ENCODE measurements at places on chromosomes 6 and 20.

DNA sequence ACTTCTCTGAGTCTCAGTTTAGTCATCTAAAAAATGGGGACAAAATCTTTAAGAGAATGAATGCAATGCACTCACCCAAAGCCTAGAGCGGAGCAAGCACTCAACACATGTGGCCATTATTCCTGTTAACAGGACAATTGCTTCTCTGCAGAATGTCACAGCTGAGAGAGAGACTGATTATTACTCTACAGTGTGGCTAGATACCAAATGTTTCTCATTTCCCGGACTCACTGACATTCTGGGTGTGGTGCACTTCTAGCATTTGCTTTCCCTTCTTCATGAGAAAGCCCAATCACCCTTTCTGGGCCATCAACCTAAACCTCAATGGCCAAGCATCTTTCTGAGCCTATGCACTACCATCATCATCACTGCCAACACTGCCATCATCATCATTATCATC, 273.9 kb downstream of the ZNF217 start:
- no peak for DNase-seq

GRCh38 chr20:36091561-36092397, 62.8 kb upstream of the EPB41L1 start:
- no peak for DNase-seq

GRCh38 chr20:34004790-34005457, 11.2 kb downstream of the RALY start:
- no peak for DNase-seq

DNA sequence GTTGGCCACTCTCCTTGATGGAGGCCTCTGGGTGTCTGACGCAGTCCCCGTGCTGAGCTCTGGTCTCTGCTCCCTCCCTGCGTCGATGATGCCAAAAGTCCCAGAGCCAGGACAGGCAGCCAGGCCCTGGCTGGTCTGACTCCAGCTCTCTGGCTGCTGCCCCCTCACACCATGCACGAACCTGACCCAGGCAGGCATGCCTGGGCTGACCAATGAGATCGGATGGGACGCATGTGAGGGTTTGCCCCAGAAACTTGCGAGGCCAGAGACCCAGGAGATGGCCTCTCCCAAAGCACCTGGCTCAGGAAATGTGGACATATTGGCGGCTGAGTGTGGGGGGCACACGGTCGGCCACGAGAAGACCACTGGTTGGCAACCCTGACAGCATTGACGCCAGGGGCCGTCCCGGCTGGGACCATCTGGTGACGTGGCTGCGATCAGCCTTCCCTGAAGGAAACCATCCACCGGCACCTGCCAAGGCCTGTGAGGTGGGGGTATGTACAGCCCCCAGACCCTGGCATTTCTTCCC, 51.2 kb upstream of the FRMD1 start:
- DNase-seq, result no peak

DNA sequence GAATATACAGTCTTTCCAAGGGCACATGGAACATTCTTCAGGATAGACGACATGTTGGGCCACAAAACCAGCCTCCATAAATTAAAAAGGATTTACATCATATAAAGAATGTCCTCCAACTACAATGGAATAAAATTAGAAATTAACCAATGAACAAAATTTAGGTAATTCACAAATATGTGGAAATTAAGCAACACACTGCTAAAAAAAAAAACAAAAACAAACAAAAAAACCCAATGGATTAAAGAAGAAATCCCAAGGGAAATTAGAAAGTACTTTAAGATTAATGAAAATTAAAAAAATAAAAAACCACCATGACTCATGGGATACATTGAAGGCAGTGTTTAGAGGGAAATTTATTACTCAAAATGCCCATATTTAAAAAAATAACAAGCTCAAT, 21.4 kb upstream of the NT5E start:
- no peak for DNase-seq

DNA sequence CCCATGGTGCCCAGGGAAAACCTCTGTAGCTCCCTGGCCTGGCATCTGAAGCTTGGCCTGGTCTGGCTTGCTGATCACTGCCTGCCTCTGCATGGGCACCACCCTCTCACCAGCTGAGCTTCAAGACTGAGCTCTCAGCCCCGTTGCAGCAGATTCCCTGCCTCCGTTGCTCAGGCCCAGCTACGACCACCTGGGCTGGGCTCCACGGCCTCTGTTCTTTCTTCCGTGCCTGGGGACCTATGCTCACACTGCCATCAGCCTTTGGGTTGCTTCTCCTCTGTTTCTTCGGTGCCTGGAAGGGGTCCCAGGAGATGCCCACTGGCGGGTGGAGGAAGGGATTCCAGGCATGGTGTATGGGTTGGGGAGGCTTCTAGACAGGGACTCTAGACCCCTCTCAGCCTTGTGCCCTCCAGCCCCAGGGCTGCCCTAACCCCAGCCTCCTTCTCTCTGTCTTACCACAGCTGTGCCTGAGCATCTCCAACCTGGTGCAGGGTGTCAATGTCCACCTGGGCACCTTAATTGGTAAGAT, 9.1 kb downstream of the BPIFB2 start:
- no peak for DNase-seq

DNA sequence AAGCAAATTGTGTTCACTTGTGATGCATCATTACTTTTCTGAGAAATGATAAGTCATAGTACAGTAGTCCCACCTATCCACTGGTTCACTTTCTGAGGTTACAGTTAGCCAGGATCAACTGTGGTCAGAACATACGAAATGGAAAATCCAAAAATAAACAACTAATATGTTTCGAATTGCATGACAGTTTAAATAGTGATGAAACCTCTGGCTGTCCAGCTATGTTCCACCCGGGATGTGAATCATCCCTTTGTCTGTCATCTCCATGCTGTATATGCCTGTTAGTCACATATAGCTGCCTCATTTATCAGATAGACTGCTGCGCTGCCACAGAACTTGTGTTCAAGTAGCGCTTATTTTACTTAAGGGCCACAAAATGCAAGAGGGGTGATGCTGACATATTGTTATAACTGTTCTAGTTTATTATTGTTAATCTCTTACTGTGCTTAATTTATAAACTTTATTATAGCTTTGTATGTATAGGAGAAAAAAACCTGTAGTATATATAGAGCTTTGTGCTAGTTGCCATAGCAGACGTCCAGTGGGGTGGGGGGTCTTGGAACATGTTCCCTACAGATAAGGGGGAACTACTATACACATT, 29.2 kb downstream of the AFDN start:
- no peak for DNase-seq

DNA sequence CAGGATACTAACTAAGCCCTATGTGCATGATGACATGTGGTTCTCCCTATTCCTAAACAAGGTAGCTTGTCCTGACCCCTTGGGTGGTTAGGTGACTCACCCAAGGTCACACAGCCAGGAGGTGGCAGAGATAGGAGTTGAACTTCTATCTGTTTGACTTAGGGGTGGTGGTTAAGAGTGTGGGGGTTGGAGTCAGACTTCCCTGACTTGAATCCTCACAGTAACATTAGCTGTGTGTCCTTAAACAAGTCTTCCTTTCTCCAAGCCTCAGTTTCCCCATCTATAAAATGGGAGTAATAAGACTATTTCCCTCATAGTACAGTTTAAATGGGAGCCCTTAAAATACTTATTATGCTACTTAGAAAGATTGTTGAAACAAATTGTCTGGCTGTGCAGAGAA, 21.9 kb downstream of the SLC12A5 start:
- no peak for DNase-seq

- DNase-seq, result no peak
Measured at GRCh38 chr6:20777801-20778200, 243.5 kb downstream of the CDKAL1 start.

- DNase-seq, result no peak
Measured at GRCh38 chr6:42147138-42147562, 4.7 kb upstream of the C6orf132 start.

- no peak for DNase-seq
Measured at GRCh38 chr6:36063318-36064060, 35.9 kb downstream of the MAPK14 start.

GRCh38 chr20:63826753-63827152, 4.3 kb downstream of the ZBTB46 start:
- DNase-seq, result no peak

GRCh38 chr6:1217396-1217795, 94.5 kb upstream of the FOXQ1 start:
- DNase-seq, result no peak

- DNase-seq, result no peak
Measured at GRCh38 chr6:157551041-157551832, 170.2 kb downstream of the ZDHHC14 start.

DNA sequence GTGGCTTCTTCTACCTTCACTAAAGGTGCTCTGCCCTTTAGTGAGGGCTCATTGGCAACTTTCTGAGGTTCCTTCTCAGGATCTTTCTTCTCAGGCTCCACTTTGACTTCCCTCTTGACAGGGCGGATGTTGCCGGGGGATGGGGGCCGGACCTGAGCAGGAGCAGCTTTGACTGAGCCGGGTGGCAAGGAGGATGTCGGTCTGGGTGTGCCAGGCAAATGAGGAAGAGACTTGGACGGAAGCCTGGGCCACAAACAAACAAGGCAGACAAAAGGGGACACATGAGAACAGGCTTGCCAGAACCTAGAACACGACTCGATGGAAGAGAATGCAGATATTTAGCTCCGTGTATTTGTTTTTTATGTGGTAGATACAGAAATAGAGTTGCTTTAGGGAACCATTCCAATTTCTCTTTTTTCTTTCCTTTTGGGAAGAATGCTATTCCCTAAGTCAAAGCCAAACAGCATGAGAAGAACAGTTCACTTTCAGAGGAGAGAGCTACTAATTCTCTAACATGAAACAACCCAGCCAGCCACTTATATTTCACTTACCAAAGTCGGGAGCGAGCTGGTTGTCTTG, 76.2 kb upstream of the BCLAF1 start:
- DNase-seq, result no peak

DNA sequence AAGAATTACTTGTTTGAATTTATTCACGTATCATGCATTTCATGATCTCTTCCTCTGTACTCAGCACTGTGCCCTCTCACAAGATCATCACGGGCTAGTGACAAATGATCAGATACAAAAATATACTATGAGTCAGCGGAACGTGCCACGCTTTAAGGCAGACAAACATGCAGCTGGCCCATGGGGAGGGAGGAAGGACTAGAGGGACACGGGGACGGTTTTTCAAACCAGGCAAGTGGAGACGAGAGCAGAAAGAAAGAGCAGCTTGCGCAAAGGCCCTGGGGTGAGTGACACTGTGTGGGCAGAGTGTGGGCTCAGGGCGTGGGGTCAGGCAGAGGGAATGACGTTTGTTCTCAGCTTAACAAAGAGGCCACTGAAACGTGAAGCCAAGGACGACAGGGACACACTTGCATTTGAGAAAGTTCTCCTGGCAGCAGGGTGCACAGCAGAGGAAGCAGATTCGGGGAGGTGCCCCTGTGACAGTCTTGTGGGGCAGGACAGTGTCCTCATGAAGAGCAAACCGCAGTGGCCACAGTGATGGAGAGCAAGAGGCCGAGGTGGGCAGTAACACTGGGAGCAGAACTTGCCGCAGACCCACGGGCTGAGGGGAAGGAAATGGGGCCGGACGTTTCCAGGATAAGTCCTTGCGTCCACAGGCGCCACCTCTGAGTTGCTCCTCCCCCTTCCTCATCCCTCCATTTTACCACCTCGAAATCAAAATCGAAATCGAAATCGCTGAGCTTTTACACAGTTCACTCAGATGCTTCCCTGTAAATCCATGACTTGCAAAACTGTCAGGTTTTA, 6.9 kb upstream of the RPS6KA2 start:
- no peak for DNase-seq

DNA sequence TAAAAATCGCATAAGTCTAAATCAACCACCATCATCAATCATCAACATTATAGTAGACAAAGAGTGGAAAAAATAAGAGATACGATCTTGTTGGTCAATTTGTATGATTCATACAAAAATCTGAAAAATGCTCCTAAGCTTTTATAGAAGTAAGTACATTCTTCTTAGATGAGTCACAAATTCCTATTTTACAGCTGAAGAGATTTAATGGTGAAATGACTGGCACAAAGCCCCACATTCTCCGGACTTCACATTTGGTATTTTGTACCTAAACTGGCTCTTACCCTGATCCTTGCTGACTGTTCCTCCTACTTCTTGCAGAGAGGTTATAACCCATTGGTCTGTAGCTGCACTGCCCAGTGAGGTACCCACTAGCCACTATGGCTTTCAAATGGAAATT, 29.9 kb upstream of the PREP start:
- DNase-seq, result no peak

GRCh38 chr6:157865249-157865648, 42.2 kb downstream of the SNX9 start:
- DNase-seq, result no peak

GRCh38 chr6:85455471-85456026, 5.7 kb downstream of the NT5E start:
- no peak for DNase-seq

DNA sequence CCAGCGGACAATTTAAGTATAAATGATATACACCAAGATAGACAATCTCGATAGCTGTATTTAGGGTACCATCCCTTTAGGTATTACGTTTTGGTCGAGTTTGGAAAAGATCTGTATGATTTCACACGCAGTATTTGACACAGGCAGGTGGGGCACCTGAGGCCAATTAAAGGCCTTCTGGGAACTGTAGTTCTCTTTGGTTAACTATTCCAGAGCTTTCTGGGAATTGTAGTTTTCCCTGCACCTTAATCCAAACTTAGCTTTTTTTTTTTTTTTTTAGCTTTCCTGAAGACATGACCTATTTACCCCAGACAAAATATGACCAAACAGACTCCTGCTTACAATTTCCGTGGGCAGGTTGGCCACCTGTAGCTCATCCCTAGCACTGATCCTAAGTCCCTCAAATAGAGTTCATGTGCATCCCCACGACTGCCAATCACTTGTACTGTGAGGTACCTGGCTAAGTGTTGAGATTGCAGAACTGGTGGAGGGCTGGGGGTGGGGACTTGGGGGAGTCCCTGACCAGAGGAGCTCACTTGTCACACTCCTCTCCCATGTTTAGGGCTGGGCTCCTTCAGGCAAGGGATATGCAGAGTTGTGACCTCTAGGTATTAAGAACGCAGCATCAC, 999 bp upstream of the EHMT2 start:
- DNase-seq, result peak; percentile 12

DNA sequence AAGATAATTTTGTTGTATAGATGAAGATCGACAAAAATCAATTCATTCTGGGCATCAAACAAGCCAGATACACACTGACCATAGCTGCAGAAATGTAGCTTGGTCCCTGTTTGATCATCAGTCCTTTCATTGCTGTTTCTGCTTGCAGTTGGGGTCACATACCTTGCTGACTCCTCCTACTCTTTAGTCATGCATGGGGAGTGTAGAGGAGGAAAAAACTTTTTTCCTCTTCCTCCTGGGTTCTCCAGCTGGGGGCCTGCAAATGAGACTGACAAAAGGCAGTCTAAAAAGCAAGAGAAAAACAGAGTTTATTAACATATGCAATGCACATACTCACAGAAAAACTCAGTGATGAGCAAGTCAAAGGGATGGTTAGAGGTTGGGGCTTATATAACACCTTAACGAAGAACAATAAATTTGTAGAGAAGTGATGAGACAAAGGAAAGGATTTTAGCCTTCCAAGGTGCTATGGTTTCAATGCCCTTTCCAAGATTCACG, 105.8 kb downstream of the QRSL1 start:
- no peak for DNase-seq

- no peak for DNase-seq
Measured at GRCh38 chr20:23293689-23294088, 56.9 kb upstream of the NXT1 start.

GRCh38 chr6:137145421-137145820, 28.0 kb downstream of the IL22RA2 start:
- no peak for DNase-seq

- DNase-seq, result no peak
Measured at GRCh38 chr6:109298605-109299264, 83.5 kb downstream of the CD164 start.

- no peak for DNase-seq
Measured at GRCh38 chr6:115969930-115970273, 90.8 kb downstream of the FRK start.

Data from NCI-H187 treated with DMSO at 0.1 percent for 48 hours (cell line).